ENCODE measurements at places on chromosomes 5 and 9. TPM values are rescaled to one million over a fixed set of nuclear protein-coding genes. Genes with fewer than 3 reads are reported as not detected.

DNA sequence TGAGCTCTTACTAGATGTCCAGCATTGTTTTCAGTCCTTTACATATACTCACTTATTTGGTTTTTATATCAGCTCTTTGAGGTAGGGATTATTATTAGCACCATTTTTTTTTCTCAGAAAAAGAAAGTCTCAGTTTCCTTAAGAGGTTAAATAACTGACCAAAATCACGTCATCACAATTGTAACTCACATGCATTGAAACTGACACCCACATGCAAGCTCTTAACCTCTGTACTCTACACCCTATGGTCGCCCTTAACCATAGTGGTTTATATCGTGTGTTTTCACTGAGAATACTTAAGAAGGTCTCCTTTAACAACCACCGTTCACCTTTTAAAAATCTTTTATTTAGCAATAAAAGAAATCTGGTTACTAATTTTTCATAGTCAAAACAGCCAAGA lies 61.0 kb downstream of the PRDM6 start:
- H3K27me3 ChIP-seq: peaks cover 3% of the 10 kb centered on the region
- no peak overlapping the region for H3K27ac ChIP-seq
- no peak overlapping the region for H3K4me3 ChIP-seq

GRCh38 chr9:7510199-7510598 lies 289.4 kb downstream of the DMAC1 start:
- H3K27ac ChIP-seq: no peak overlapping the region
- H3K4me3 ChIP-seq: no peak overlapping the region
- H3K4me1 ChIP-seq: no peaks in the 10 kb centered on the region
- DNase-seq: no peak
- no peaks in the 10 kb centered on the region for H3K27me3 ChIP-seq

DNA sequence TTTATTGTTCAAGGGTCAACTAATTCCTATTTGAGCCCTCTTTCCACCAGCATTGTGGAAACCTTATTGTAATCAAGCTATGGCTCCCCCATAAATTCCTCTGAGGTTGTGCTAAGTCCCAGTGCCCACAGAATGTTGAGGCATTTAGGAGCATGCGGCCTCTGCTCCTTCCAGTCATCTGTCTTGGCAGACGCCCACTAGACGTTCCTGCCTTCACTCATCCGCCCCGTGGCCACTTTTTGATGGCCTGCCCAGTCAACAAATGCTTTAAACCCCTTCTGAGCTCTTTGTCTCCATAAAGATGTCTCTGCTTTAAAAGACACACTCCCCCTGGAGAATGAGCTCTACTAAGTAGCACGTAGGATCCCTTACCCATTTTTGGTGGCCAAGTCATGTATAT lies 104.7 kb downstream of the GAS1 start:
- peaks cover 8% of the 10 kb centered on the region for H3K27me3 ChIP-seq
- H3K4me1 ChIP-seq: peaks cover 6% of the 10 kb centered on the region
- no peak overlapping the region for H3K27ac ChIP-seq
- H3K36me3 ChIP-seq: no peaks in the 10 kb centered on the region

GRCh38 chr9:1938135-1938534 lies 77.0 kb upstream of the SMARCA2 start:
- peaks cover 4% of the 10 kb centered on the region for H3K27me3 ChIP-seq
- H3K4me3 ChIP-seq: no peak overlapping the region
- no peaks in the 10 kb centered on the region for H3K36me3 ChIP-seq

DNA sequence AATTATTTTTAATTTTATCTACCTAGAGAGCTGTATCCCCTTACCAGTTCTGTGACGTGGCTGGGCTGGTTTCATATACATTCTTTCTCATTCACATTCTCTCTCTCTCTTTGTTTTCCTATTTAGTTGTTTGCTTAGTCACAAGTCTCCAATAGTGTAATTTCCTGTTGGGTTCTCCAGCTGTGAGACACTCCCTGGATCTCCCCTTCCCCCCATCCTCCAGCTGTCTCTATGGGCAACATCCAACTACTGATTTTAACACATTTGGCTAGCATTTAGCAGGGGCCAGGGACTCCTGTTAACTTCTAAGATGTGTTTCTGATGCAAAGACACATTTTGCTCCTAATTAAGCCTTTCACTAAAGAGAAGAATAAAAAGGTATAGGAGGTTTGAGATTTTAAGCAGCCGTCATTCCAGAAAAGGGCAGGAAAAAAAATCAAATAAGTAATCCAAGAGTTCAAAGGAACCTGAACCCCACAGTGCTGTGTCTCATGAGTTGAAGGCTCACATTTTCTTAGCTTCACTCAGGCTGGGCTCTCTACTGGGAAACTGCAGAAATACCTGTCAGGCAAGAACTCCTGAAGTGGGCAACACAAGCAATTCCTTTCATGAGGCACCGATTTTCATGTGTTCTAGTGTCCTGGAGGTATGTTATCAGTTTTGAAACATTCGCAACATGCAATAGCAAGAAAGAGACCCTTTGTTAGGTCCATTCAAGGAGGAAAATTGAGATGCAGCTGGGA lies 198.7 kb upstream of the C9orf72 start:
- no peaks in the 10 kb centered on the region for H3K4me1 ChIP-seq
- no peaks in the 10 kb centered on the region for H3K36me3 ChIP-seq
- H3K27me3 ChIP-seq: no peaks in the 10 kb centered on the region
- DNase-seq: no peak
- no peak overlapping the region for H3K4me3 ChIP-seq

DNA sequence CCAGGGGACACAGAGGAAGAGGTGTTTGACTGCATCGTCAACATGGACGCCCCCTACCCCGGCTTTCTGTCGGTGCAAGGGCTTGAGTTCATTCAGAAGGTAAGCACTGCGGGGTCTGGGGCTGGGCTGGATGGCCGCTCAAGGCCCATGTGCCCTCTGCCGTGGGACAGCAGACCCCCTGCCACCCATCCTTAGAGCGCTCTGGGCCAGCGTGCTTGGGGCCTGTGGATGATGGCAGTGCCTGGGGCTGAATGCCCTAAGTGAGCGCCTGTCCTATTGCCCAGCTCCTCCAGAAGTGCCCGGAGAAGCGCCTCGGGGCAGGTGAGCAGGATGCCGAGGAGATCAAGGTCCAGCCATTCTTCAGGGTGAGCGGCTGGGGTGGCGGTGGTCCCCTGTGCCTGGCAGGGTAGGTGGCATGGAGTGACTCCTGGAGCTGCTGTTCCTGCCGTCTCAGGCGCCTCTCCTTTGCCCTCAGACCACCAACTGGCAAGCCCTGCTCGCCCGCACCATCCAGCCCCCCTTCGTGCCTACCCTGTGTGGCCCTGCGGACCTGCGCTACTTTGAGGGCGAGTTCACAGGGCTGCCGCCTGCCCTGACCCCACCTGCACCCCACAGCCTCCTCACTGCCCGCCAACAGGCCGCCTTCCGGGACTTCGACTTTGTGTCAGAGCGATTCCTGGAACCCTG lies 3.9 kb downstream of the ZDHHC12 start:
- DNase-seq: no peak
- H3K27me3 ChIP-seq: peaks cover 9% of the 10 kb centered on the region
- H3K36me3 ChIP-seq: no peaks in the 10 kb centered on the region
- peaks cover 15% of the 10 kb centered on the region for H3K4me1 ChIP-seq

DNA sequence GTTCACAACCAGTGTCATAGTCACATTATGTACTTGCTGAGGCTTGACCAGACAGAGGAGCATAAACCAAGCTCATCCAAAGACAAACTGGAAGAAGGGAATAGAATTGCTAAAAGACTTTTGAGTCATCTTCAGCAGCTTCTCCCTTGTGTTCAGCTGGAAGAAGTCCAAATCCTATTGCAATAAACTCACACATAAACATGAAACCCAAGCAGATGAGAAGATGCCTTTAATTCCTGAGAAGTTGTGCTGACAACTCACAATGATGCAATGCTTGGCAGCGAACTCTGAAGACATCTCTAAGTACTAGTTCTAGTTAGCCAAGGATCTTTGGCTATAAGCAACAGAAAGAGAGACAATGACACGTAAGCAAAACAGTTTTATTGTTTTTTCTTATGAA lies 642.1 kb downstream of the KCTD16 start:
- peaks cover 47% of the 10 kb centered on the region for H3K4me1 ChIP-seq
- H3K4me3 ChIP-seq: peak overlapping the region; percentile 59
- peaks cover 15% of the 10 kb centered on the region for H3K36me3 ChIP-seq

GRCh38 chr5:148910686-148911361 lies 84.4 kb downstream of the ADRB2 start:
- peaks cover 94% of the 10 kb centered on the region for H3K4me1 ChIP-seq
- no peaks in the 10 kb centered on the region for H3K36me3 ChIP-seq
- H3K27me3 ChIP-seq: no peaks in the 10 kb centered on the region
- peak; percentile 57 for DNase-seq

DNA sequence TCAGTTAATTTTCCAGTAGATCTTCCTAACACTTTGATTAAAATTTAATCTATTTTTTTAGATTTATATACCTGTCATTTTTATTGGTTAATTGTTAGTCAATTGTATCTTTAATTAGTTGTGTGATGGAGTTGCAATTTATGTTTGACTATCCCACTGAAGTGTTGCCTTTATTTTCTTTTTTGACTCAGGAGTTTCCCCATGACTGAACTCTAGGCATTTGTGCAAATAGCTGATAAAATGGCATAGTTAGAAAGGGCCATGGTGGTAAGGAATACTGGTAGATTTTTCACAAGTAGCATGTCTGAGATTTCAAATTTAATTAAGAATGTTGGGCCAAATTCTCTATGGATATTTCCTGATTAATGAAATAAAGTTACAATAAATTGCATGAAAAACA lies 273.1 kb upstream of the DAB2 start:
- H3K27me3 ChIP-seq: peaks cover 2% of the 10 kb centered on the region
- H3K4me1 ChIP-seq: no peaks in the 10 kb centered on the region
- H3K4me3 ChIP-seq: no peak overlapping the region

- H3K27me3 ChIP-seq: no peaks in the 10 kb centered on the region
- no peak overlapping the region for H3K4me3 ChIP-seq
- H3K4me1 ChIP-seq: peaks cover 49% of the 10 kb centered on the region
- H3K27ac ChIP-seq: peak overlapping the region; percentile 73
- H3K36me3 ChIP-seq: peaks cover 13% of the 10 kb centered on the region
Observed at GRCh38 chr5:61286446-61287132, 45.5 kb upstream of the ZSWIM6 start.

DNA sequence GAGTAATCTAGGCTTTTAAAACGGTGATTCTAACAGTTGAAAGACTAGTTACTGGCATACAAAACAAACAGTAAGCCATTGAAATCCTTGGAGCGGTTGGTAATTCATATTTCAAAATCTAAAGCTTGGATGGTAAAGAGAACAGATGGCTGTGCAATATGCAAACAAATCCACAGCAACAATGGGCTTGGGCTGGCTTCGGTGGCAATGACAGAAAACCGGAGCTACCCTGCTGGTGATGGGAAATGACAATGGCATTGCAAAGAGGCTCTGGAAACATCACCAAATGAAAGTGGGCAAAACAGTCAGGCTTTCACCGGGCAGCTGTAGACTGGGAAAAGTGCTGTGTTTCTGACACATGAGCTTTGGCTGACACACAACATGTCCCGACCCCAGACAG lies 42.2 kb downstream of the MED27 start:
- peaks cover 2% of the 10 kb centered on the region for H3K27me3 ChIP-seq
- H3K4me3 ChIP-seq: no peak overlapping the region
- no peak for DNase-seq
- H3K36me3 ChIP-seq: peaks cover 21% of the 10 kb centered on the region
- peaks cover 48% of the 10 kb centered on the region for H3K4me1 ChIP-seq
- no peak overlapping the region for H3K27ac ChIP-seq

DNA sequence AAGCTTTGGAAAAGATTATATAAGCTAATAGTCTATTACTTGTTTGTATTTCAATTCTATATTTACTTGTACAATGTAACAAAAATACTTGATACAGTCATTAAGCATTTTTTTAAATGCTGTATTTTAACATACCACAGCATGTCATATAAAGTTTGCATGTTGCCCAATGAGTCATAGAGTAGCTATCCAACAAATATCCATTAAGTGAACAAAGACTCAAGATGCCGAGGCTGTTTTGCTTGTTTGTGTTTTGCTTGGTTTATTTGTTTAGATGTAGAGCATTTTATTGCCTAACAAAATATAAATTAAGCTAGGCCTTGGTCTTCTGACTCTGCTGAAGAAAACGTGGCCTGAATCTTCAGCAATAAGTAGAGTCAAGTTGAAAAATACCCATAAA lies 1584.3 kb upstream of the NUDT12 start:
- no peak overlapping the region for H3K4me3 ChIP-seq
- no peaks in the 10 kb centered on the region for H3K36me3 ChIP-seq
- no peaks in the 10 kb centered on the region for H3K4me1 ChIP-seq
- H3K27ac ChIP-seq: no peak overlapping the region
- no peaks in the 10 kb centered on the region for H3K27me3 ChIP-seq
- DNase-seq: no peak

DNA sequence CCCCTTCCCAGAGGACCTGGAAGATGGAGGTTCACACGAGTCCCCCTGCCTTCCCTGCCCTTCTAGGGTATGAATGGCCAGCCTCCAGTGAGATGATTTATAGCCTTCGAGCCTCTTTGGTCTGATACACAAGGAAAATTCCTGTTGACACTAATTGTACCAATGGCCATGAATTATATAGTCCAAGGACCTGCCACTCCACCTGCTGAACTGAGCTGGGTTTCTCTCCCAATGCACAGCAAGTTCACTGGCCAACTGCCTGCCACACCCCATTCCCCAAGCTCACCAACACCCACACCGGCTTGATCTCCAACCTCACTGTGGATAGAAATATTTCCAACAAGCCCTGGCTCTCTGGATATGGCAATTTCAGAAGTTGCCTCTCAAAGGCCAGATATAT lies 9.3 kb upstream of the ADRA1B start:
- DNase-seq: no peak
- H3K4me1 ChIP-seq: peaks cover 78% of the 10 kb centered on the region
- no peak overlapping the region for H3K4me3 ChIP-seq

- H3K27ac ChIP-seq: no peak overlapping the region
- H3K4me3 ChIP-seq: no peak overlapping the region
- no peaks in the 10 kb centered on the region for H3K4me1 ChIP-seq
- no peak for DNase-seq
- H3K36me3 ChIP-seq: peaks cover 6% of the 10 kb centered on the region
Observed at GRCh38 chr5:30347858-30348257, 845.6 kb upstream of the CDH6 start.

DNA sequence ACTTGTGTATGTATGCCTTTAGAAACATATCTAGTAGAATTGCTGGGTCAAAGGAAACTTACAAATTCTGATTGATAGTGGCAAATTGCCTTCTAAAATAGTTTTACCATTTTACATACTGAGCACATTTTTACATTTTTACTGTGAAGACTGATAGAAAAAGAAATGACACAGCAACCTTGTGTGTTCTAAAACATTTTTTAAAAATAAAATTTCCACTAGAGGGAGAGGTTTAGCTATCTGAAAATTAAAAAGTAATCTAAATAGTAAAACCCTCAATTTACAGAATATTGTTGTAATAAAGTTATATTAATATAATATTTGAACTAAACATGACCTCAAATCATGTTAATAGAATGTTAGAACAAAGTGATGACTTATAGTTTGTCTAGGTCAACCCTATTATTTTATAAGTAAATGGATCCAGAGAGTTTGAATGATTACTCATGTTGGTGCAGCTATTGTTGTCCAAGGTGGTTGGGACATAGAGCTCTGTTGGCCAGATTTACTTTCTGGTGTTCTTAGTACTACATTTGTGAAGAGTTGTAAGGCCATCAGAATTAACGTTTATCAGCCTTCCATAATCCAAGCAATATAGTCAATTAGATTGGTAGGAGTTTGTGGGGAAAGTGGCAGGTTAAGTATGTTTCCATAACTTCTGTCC lies 17.2 kb downstream of the CENPP start:
- H3K4me1 ChIP-seq: no peaks in the 10 kb centered on the region
- DNase-seq: no peak
- no peaks in the 10 kb centered on the region for H3K27me3 ChIP-seq

DDX4 gene
- total RNA-seq: not detected

CYLC2 gene
- total RNA-seq: not detected

KCNIP1 gene
- not detected for total RNA-seq

NR2F1-AS1 gene
- total RNA-seq: 20.3 TPM

TCF7 gene
- 3.9 TPM for total RNA-seq

PRPF4 gene
- 32.3 TPM for total RNA-seq

SPINK6 gene
- not detected for total RNA-seq

PAEP gene
- total RNA-seq: not detected
